ENCODE measurements at places on chromosomes 11 and 22. TPM values are rescaled to one million over a fixed set of nuclear protein-coding genes. Genes with fewer than 3 reads are reported as not detected.

DNA sequence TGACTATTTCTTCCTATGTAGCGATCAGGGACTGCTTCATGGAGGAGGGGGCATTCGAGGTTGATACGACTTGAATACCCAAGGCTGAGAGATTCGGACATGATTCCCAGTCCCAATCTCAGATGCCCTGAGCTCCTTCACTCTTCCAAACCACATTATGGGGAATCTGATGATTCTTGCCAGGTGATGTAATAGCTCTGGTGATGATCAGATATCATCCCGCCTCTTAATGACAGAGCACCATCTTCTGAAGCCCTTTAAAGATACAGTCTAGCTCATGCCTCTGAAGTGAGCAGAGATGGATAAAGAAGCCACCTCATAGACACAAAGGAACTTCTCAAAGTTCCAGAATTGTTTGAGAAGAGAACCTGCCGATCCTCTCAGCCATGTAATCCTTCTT lies 8.9 kb upstream of the CLMP start:
- peaks cover 26% of the 10 kb centered on the region for H3K4me1 ChIP-seq
- no peaks in the 10 kb centered on the region for H3K36me3 ChIP-seq
- DNase-seq, result no peak
- H3K27me3 ChIP-seq, result peaks cover 4% of the 10 kb centered on the region
- no peak overlapping the region for H3K4me3 ChIP-seq

DNA sequence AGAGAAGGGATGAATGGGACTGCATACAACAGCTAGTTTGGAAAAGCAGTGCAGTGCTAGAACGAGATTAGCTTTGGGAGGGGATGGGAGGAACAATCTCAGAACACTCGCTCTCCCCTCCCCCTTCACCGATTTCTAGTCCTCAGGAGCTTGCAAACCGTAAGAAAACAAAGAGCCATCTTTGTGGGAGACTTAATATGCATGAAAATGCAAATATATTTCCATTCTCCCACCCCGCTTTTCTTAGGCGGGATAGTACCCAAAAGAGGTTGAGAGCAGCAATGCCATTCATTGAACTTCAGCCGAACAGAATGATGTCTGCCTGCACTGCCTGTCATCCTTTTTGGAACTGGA lies 1.1 kb downstream of the SPINDOC start:
- H3K4me1 ChIP-seq, result peaks cover 19% of the 10 kb centered on the region
- peak overlapping the region; percentile 81 for H3K4me3 ChIP-seq
- H3K27ac ChIP-seq, result peak overlapping the region; percentile 64
- H3K27me3 ChIP-seq, result no peaks in the 10 kb centered on the region
- no peak for DNase-seq

C11orf52 gene
- total RNA-seq, result 7.9 TPM

DNA sequence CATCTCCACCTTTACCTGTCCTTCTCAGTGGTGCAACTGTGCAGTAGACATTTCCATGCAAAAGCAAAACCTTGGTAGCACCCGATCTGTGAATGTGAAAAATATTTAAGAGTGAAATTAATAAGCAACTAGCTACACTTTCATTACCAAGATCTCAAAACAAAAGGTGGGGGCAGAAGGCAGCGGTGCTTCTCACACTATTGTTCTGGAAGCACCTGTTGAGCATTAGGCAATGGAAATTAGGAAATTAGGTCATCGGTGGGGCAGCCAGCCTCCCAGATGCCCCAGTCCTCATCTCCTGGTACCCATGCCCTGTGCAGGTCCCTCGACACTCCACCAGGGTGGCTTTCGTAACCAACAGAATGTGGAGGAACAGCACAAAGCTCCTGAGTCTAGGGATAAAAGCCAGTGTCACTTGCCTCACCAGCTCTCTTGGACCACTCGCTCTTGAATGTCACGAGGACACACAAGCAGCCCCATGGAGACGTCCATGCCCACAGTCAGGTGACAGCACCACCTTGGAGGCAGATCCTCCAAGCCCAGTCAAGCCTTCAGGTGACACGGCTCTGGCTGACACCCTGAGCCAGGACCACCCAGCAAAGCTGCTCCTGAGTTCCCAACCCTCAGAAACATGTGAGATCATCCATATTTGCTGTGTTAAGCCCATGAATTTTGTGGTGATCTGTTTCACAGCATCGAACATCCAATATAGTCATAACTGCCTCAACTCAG lies 3.3 kb downstream of the LTO1 start:
- no peak overlapping the region for H3K4me3 ChIP-seq
- H3K27ac ChIP-seq, result no peak overlapping the region
- no peak for DNase-seq
- H3K36me3 ChIP-seq, result peaks cover 18% of the 10 kb centered on the region
- no peaks in the 10 kb centered on the region for H3K27me3 ChIP-seq

DNA sequence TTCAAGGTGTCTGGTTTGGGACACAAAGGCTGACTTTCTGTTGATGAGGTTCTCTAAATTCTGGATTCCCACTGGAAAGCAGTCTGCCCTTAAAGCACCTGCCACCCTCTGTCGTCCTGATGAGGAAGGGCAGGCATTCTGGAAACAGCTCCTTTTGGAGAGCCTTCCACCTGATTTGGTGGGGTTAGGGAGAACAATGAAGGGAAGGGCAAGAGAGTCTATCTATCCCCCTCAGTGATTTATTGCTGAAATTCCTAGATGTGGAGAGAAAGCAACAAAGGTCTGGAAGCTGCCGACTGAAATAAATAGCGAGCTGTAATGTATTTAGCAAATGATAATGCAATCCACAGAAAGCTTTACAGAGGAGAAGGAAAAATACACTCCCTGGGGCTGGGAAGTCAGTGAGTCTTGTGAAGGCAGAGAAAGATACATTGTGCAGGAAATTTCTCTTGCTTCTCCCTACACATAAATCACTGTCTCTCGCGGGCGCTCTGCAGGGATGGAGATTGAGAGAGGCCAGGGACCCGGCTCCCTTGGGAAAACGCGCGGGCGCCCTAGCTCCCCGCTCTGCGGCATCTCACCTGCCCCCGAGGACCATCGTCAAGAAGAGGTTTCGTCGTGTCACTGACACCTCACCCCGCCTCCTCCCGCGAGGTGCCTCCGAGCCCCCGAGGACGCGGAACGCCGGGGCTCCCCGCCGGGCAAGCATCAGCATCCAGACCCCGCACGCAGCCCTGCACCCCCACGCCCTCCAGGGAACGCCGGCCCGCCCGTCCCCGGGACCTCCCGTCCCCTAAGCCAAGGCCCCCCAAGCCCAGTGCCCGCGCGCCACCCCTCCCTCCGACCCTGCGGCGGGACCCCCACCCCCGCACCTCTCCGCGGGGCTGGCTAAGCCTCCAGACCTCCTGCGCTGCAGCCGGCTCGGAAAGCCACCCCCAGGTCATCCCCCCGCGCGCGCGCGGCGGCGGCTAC lies 673 bp downstream of the CDON start:
- DNase-seq, result peak; percentile 71
- no peaks in the 10 kb centered on the region for H3K27me3 ChIP-seq
- H3K4me1 ChIP-seq, result peaks cover 47% of the 10 kb centered on the region
- peaks cover 3% of the 10 kb centered on the region for H3K36me3 ChIP-seq
- peak overlapping the region; percentile 94 for H3K27ac ChIP-seq

- DNase-seq, result peak; percentile 57
- peak overlapping the region; percentile 73 for H3K27ac ChIP-seq
- H3K27me3 ChIP-seq, result no peaks in the 10 kb centered on the region
- H3K36me3 ChIP-seq, result no peaks in the 10 kb centered on the region
- H3K4me1 ChIP-seq, result peaks cover 34% of the 10 kb centered on the region
Observed at GRCh38 chr11:47185305-47186075, 744 bp downstream of the PACSIN3 start.

DNA sequence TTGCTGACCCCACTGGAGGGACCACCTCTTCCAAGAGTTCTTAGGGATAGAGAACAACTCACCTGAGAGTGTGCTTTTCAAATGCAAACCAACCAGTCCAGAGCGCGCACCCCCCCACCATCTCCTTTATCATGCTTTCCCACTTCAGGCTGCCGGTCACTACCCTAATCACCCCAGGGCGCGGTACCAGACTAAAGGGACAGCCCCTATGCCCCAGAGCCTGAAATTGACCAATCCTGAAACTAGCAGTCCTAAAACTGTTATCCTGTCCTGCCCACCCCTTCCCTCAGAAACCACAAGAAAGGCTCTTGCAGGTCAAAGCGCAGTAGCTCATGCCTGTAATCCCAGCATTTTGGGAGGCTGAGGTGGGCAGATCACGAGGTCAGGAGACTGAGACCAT lies 37.0 kb downstream of the NEAT1 start:
- peaks cover 19% of the 10 kb centered on the region for H3K4me1 ChIP-seq
- no peaks in the 10 kb centered on the region for H3K36me3 ChIP-seq
- H3K4me3 ChIP-seq, result no peak overlapping the region
- DNase-seq, result no peak
